Transverse colon (tissue), 4 donors: ENCODE measurements at places on chromosomes 2 and 18.

DNA sequence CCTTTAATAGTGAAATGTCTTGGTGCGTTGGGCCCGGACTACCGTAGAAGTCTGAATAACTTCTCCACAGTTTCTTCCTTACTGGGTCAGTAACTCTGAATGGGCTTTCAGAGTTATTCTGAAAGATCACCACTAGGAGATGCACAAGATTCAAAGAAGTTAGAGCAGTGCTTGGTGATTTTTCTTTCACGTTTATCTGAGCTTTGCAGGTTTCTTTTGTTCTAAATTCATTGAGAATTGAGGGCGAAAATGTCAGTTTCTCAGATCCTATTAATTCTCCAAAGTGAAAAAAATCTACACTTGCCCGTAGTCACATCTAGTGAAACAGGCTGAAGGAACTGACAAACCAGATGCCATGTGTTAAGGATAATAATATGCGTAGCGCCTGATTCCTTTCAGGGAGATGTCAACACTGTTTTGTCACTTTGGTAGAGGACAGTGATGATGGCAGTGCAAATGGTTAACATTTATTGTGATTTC lies 70.1 kb downstream of the QPCT start:
- no peak for DNase-seq

GRCh38 chr2:112001136-112001715 lies 53.8 kb upstream of the TMEM87B start:
- DNase-seq = no peak

- no peak for DNase-seq
Measured at GRCh38 chr2:95372216-95372829, 30.2 kb upstream of the FAHD2A start.

DNA sequence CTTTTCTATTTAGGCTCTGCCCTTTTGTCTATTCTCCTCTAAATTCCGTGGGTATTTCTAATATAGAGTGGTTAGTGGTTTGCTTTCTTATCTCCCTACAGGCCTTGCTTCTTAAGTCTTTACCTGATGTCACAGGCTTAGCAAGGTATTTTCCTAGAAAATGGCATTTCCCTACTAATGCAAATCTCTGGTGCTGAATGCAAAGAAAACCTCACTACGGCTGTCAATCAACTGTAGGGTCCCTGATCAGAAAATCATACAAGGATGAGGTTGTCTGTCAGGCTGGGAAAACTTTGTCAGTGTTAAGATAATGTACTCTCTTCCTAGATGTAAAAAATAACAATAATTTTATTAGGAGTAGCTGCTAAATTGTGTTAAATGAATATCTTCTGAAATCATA lies 27.1 kb upstream of the DSC1 start:
- DNase-seq = no peak

- no peak for DNase-seq
Measured at GRCh38 chr18:28854964-28855363, 678.0 kb upstream of the CDH2 start.

DNA sequence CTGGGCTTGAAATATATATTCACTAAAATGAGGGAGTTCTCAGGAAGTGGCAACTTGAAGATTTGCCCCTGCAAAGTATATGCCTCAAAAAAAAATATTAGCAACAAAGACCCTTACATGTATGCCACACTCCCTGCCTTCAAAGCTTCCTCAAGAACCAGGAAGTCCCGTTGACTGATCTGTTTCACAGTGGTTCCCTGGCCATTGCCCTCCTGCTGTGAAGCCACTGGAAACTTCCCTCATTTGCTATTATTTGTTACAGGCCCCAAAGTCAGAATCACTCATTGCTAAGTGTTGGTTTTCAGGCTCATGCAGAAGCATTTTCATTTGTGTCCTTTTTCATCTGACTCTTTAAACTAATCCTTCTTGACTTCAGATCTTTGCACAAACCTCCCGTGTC lies 421.5 kb downstream of the ZNF521 start:
- no peak for DNase-seq

GRCh38 chr2:219254590-219255201 lies 978 bp upstream of the TUBA4A start:
- DNase-seq = no peak

DNA sequence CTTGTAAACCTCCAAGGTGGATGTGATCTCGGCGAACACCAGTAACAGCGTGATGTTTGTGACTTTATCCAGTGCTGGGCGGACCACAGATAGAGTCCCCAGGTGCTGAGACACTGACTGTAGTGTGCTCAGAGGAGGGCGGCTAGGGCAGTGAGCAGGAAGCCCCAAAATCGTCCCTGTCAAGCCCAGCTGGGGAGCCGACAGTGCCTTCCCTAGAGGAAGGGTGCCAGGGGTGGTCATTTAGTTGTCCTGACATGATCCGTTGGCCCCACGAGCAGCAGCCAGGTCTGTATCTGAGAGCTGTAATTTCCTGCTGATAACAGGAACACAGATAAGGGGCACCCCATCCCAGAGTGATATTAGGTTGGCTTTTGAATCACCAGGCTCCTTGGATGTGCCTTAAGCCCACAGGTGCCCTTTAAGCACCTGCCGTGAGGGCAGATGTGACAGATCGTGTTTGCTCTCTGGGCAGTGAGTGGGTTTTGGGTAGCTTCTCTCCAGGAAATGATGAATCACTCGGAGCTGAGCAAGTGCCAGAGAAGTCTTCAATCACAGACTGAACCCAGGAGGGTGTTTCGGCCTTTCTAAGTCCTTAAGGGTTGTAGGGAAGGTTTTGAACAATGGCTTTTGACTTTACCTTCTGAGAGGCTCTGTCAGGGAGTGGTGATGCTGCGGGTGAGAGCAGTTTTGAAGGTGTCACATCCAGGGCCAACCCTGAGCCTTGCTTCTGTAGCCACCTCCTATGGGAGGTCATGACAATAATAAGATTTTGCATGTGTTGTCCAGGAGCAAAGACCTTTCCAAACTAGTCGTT lies 7.7 kb downstream of the LPIN1 start:
- DNase-seq = peak; percentile 65
